ENCODE measurements at places on chromosomes 2 and 18.

DNA sequence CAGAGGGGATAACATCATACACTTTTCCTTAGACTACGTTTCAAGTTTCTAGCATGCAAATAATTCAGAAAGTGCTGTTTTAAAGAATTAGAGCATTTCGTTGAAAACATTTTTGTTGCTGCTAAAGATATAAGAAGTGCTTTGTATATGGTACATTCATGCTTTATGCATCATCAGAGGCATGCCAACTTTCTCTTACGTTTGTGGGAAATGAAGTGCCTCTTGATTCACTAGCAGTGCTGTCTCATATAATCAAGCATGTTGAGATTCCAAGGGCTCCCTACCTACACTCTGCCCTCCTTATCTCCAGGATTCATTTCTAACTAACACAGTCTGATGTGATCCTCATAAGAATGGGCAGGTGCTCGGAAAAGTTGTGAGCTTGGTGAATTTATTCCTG lies 748.6 kb upstream of the DDX18 start:
- no peak for DNase-seq

DNA sequence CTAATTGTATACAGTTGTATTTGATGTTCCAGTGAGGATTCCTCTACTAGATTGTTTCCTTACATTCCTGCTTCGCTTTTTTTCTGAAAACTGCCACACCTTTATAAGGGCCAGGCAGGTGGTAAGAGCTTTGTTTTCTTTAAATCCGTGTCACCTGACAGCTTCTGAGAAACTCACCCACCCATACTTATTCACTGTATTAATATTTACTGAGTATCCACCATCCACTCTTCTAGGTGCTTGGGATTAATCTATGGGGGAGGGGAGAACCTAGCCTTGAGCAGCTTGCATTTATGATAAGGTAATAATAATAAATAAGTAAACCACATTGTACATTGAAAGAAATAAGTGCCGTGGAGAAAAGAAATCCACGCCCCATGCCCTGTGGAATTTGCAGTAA lies 174.7 kb upstream of the AGAP1 start:
- DNase-seq = no peak

GRCh38 chr2:70608373-70608772 lies 54.7 kb upstream of the TGFA start:
- no peak for DNase-seq

- DNase-seq = no peak
Measured at GRCh38 chr2:120434492-120435308, 88.8 kb downstream of the INHBB start.

- DNase-seq = no peak
Measured at GRCh38 chr2:141728886-141729285, 401.9 kb downstream of the LRP1B start.

DNA sequence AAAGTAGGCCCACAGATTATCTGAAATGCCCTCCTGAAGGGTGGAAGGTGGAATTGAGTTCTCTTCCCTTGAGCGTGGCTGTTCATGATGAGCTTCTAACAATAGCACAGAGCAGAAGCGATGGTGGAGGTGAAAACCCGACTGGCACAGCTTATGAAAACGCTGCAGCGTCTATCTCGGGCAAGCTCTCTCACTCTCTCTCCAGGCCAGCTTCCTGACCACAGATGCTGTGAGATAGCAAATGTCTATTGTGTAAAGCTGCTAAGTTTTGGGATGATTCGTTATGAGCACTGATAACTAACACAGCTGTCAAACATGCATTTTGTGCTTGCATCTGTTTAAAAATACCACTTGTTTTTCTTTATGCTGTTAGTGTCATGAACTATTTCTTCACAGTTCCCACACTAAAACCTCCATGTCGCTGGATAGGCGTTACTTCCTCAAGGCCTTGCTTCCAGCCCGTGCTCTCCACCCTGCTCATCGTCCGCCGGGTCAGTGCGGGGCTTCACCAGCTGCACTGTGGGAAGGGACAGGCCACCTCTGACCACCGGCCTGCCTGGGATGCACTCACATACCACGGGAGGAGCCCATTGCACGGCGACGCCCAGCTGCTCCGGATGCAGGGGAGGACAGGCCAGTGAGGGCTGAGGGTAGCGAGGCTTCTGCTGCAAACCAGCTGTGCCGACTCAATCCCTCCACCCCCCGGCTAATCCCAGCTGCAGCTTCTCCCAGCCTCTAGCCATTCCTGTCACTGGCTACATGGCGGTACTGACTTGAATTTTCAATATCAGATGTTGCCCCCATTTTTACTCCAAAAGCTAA lies 60.0 kb upstream of the OTOS start:
- no peak for DNase-seq

- DNase-seq = no peak
Measured at GRCh38 chr2:143431316-143431715, 302.1 kb downstream of the ARHGAP15 start.

DNA sequence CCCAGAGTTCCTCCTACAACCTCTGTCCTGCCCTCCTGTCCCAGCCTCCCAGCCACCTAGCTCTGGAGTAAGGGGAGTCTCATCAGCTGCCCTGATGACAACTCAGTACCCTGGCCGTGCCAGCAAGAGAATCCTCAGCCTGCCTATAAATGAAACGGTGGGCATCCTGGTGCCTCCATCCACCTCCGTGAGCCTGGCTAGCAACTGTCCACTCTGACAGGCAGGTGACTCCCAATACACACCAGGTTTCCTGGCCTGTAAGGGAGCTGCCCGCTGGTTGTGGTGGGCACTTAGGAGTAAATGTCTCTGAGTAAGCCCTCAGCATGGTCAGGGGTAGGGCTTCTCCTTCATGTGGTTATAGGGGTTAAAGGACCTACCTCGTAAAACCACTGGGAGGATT lies 81.5 kb downstream of the XDH start:
- no peak for DNase-seq

DNA sequence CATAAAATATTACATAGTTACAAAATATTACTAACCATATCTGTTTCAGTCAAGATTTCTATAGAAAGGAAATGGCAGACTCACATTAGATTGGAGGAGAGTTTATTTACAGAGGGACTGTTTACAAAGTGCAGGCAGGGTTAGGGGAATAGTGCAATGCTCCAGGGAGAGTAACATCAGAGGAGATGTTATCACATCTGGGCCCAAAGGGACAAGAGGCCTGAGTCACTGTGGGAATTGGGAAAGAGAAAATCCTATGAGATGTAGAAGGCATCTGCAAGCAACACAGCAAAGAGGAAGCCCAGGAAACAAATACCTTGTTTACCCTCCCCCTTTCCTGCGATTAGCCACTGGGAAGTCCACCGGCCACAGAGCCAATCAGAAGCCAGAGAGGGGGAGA lies 227.3 kb upstream of the TANK start:
- DNase-seq = no peak

- no peak for DNase-seq
Measured at GRCh38 chr2:78407960-78408794, 617.3 kb upstream of the REG3G start.

DNA sequence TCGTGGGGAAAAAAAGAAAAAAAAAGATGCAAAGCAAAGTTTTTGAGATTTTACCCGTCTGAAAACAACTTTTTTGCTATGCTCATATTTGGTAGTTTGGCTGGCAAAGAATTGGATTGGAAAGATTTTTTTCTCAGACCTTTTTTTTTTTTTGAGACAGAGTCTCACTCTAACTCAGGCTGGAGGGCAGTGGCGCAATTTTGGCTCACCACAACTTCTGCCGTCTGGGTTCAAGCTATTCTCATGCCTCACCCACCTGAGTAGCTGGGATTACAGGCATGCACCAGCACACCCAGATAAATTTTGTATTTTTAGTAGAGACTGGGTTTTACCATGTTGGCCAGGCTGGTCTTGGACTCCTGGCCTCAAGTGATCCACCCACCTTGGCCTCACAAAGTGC lies 56.3 kb upstream of the TANC1 start:
- no peak for DNase-seq

DNA sequence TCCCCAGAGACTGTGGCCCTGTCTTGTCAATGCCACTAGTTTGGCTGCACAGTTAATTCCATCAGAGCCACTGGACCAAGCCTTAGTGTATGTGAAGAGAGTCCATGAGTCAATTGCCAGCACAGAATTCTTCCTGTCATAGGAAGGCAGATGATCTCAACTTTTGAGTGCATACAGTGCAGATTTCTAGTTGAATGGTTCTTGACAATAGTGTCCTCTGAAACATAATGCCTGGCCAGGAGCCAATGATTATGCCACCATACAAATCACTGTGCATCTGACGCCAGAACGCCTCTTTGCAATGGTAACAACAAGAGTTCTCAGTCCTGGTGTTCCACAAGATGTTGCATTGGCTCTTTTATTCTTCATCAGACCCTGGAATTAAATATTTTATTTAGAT lies 7.1 kb downstream of the NEUROD1 start:
- DNase-seq = no peak

- DNase-seq = peak; percentile 2
Measured at GRCh38 chr2:68292108-68292710, 27.5 kb downstream of the CNRIP1 start.

- DNase-seq = no peak
Measured at GRCh38 chr2:105309147-105309545, 20.4 kb downstream of the TGFBRAP1 start.

GRCh38 chr2:174594456-174594855 lies 3.1 kb downstream of the WIPF1 start:
- DNase-seq = no peak

- no peak for DNase-seq
Measured at GRCh38 chr2:203586206-203586605, 51.1 kb upstream of the RAPH1 start.

GRCh38 chr2:235577404-235578330 lies 83.8 kb downstream of the AGAP1 start:
- DNase-seq = peak; percentile 43

DNA sequence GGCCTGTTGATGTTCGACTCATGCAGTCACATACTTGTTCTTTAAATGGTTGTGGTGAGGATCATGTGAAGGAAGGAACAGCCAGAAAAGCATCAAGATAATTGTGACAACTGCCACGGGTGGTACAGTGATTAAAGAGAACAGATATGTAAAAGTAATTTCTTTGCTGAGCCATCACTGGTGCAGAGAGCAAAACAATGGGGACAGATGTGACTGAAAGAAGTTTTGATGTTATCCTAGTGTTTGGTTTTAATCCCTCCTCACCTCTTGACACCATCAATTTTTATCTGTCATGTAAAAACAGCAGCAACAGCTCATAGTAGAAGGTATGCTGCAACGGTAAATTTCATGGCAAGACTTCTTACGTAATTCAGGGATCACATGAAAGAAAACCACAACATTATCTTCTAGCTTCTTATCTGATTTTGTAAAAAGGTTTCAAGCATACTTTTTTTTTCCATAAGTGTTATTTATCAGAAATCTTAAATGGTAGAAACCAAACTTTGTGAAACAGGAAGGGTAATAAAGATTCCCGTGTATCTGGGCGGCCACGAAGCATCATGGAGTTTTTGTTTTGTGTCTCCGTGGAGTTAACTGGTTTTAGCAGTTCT lies 65.2 kb downstream of the PLCL1 start:
- no peak for DNase-seq

- no peak for DNase-seq
Measured at GRCh38 chr2:214127571-214127970, 283.3 kb upstream of the VWC2L start.

DNA sequence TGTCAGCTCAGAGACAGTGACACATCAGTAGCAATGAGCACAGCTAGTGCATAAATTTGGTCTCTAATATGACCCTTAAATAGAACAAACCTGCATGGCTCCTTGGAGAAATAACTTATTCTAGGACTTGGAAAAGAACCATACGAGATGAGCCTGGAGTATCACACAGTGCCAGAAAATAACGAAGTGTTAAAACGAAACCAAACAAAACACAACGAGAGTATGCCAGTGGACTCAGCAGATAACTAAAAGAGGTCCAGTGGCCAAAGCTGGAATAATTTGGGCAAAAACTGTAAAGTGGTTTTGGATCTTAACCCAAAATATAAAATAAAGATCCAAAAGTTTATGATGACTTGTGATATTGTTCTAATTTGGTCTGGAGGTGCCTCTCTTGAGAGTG lies 1599.0 kb upstream of the LRRTM1 start:
- DNase-seq = no peak

GRCh38 chr2:145682546-145683157 lies 1162.7 kb upstream of the ZEB2 start:
- DNase-seq = no peak

- DNase-seq = no peak
Measured at GRCh38 chr2:75565472-75566462, 5.0 kb upstream of the EVA1A start.

DNA sequence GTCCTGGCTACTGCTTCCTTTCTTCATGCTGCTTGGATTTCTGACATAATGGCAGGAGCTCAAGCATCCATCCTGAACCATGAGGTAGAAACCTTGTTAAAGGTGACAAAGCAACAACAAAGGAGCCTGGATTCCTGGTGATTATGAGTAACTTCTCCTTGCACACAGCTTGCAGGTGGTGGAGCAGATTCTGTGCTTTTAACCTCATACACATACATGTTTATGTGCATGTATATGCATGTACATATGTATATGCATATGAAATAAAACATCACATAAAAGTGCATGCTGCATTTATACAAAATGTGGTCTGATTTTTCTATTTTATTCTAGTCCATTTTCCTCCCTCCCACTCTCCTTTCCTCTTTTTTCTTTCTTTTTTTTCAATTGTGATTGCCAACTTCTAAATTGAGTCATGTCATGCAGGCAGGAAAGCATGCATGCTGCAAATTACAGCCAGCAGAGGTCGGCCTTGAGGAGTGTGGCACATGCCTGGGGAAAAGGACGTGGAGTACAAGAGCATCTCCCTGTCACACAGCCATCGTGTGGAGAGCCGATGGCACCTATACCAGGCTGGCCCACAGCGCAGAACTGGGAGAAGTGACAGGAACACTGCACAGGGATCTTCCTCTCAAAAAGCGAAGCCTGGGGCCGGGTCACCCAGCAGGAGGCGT lies 17.9 kb downstream of the LCT start:
- no peak for DNase-seq

DNA sequence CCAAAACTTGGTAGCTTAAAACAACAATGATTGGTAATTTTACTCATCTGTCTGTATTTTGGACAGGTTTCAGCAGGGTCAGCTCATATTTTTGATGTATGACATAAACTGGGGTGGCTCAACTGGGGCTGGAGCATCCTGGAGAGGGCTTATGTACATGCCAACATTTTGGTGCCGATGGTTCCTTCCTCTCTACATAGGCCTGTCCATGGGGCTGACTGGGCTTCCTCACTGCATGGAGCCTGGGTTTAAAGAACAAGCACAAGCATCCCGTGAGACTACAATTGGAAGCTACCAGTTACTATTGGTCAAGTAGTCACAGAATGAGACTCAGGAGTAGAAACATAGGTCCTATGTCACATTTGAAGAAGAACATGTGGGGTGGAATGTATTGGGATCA lies 95.0 kb downstream of the DDX1 start:
- no peak for DNase-seq

DNA sequence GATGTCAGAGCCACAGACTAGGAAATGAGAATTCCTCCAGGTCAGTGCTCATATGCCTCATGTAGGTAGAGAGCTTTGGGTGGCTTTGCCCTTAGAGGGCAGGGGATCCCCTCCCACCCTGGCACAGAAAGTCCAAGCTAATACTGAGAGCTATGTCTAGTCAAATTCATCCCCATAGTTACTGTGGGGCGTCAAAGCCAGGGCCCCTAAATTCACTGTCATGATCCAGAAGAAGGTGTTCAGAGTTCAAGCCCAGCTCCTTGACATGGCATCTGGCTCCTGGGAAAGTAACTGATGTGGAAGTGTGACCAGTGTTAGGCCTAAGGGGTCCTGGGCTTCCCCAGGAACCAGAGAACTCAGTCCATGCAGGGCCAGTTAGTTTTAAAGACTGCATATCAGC lies 1.8 kb downstream of the THNSL2 start:
- no peak for DNase-seq

- DNase-seq = no peak
Measured at GRCh38 chr18:79587779-79588635, 91.6 kb upstream of the CTDP1 start.

GRCh38 chr2:74198023-74198460 lies 373 bp upstream of the MTHFD2 start:
- no peak for DNase-seq

All from NCI-H1930 (cell line).